Stomach (tissue), 19 donors: ENCODE measurements at places on chromosomes 13 and 19. TPM values are rescaled to one million over a fixed set of nuclear protein-coding genes. Genes with fewer than 3 reads are reported as not detected.

B3GNT3 gene
- total RNA-seq = 117 TPM

PLVAP gene
- total RNA-seq = 25.0 TPM

- H3K4me1 ChIP-seq = no peaks in the 10 kb centered on the region
- no peaks in the 10 kb centered on the region for H3K27me3 ChIP-seq
- peaks cover 47% of the 10 kb centered on the region for H3K36me3 ChIP-seq
- H3K4me3 ChIP-seq = no peak overlapping the region
- DNase-seq = no peak
- no peak overlapping the region for H3K27ac ChIP-seq
Measured at GRCh38 chr19:32615569-32615968, 34.6 kb downstream of the PDCD5 start.

- peak overlapping the region; percentile 68 for H3K27ac ChIP-seq
- no peaks in the 10 kb centered on the region for H3K36me3 ChIP-seq
- no peak overlapping the region for H3K4me3 ChIP-seq
- no peaks in the 10 kb centered on the region for H3K27me3 ChIP-seq
- DNase-seq = no peak
Measured at GRCh38 chr13:75725736-75726135, 89.6 kb downstream of the LMO7 start.

SRRM5 gene
- total RNA-seq = not detected

SLC5A5 gene
- 116 TPM for total RNA-seq

CILP2 gene
- total RNA-seq = not detected

- H3K27me3 ChIP-seq = no peaks in the 10 kb centered on the region
- peaks cover 35% of the 10 kb centered on the region for H3K36me3 ChIP-seq
- peak overlapping the region; percentile 89 for H3K4me3 ChIP-seq
- peaks cover 44% of the 10 kb centered on the region for H3K4me1 ChIP-seq
- DNase-seq = peak; percentile 62
- peak overlapping the region; percentile 84 for H3K27ac ChIP-seq
Measured at GRCh38 chr19:35545855-35546381, 492 bp downstream of the TMEM147 start.

- peak within 1 kb of the TSS; percentile 90 for H3K27ac ChIP-seq
- peak within 1 kb of the TSS; percentile 83 for H3K4me3 ChIP-seq
- peaks cover 50% of the 10 kb centered on the region for H3K4me1 ChIP-seq
- DNase-seq = peak; percentile 84
- no peaks in the 10 kb centered on the region for H3K27me3 ChIP-seq
Measured at GRCh38 chr19:36115453-36116343, at the start of gene TBCB. Gene TBCB, plus strand, starts transcription at chr19:36115468. Its CDS starts 93 bp downstream, at chr19:36115561.

ZNF563 gene
- 0.58 TPM for total RNA-seq

- H3K4me3 ChIP-seq = no peak overlapping the region
- H3K4me1 ChIP-seq = no peaks in the 10 kb centered on the region
- peak; percentile 40 for DNase-seq
Measured at GRCh38 chr13:26037302-26037701, 14.5 kb downstream of the SHISA2 start.

GRCh38 chr13:26721251-26722121 lies 39.1 kb downstream of the GPR12 start:
- DNase-seq = peak; percentile 30
- no peaks in the 10 kb centered on the region for H3K4me1 ChIP-seq
- H3K27ac ChIP-seq = no peak overlapping the region
- H3K27me3 ChIP-seq = peaks cover 9% of the 10 kb centered on the region
- no peak overlapping the region for H3K4me3 ChIP-seq
- H3K36me3 ChIP-seq = no peaks in the 10 kb centered on the region

SMG9 gene
- total RNA-seq = 59.4 TPM

ZNF208 gene
- total RNA-seq = 22.9 TPM

GRCh38 chr19:14476673-14477401 lies 1.7 kb upstream of the PTGER1 start:
- H3K4me3 ChIP-seq = no peak overlapping the region
- peak overlapping the region; percentile 82 for H3K27ac ChIP-seq
- H3K27me3 ChIP-seq = peaks cover 47% of the 10 kb centered on the region
- peaks cover 67% of the 10 kb centered on the region for H3K4me1 ChIP-seq
- peak; percentile 85 for DNase-seq

KLK4 gene
- not detected for total RNA-seq

DNA sequence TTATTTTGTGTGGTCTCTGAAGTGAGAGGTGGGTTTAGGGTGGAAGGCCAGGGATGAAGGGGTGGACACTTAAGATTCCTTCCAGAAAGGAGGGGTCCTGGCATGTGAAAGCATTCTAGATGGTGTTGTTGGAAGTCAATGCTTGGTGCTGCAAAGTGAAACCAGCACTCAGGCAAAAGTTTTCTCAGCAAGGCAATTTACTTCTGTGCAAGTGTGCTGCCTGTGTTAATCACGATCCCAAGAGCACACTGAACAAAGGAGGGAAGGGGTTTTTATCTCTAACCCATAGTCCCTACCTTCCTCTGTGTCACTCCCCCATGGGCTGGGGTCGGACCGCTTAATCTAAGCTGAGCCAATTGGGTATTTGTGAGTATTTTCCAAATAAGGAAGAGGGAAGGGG lies 1.3 kb downstream of the ZNF134 start:
- peaks cover 4% of the 10 kb centered on the region for H3K4me1 ChIP-seq
- H3K27me3 ChIP-seq = no peaks in the 10 kb centered on the region
- peaks cover 54% of the 10 kb centered on the region for H3K36me3 ChIP-seq
- H3K4me3 ChIP-seq = peak overlapping the region; percentile 95

GRCh38 chr13:25248071-25248470 lies 39.2 kb downstream of the MTMR6 start:
- peaks cover 55% of the 10 kb centered on the region for H3K36me3 ChIP-seq
- DNase-seq = no peak
- H3K4me3 ChIP-seq = no peak overlapping the region
- no peak overlapping the region for H3K27ac ChIP-seq

GRCh38 chr13:90321281-90321931 lies 1026.1 kb upstream of the MIR17HG start:
- no peaks in the 10 kb centered on the region for H3K36me3 ChIP-seq
- H3K27ac ChIP-seq = no peak overlapping the region
- H3K4me3 ChIP-seq = no peak overlapping the region
- H3K4me1 ChIP-seq = no peaks in the 10 kb centered on the region
- no peak for DNase-seq

ZNF793 gene
- 3.8 TPM for total RNA-seq

- H3K27me3 ChIP-seq = no peaks in the 10 kb centered on the region
- peaks cover 12% of the 10 kb centered on the region for H3K4me1 ChIP-seq
- no peak overlapping the region for H3K27ac ChIP-seq
Measured at GRCh38 chr13:114259374-114259773, 22.0 kb upstream of the UPF3A start.

GRCh38 chr19:34732612-34733211 lies 1.3 kb upstream of the ZNF181 start:
- no peaks in the 10 kb centered on the region for H3K27me3 ChIP-seq
- H3K4me1 ChIP-seq = peaks cover 23% of the 10 kb centered on the region

TRAPPC5 gene
- 15.1 TPM for total RNA-seq

DNA sequence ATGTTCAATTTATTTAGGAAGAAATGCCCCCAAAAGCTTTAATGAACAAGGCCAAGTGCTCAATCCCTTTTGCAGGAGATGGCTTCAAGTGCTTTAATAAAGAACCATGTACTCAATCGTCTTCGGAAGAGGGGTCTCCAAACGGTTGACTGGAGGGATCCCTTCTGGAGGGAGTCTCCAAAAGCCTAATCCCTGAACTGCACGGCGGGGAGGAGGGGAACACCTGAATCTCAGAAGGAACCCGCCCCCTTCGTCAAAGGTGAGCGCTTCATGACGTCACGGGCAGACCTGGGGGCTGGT lies 505 bp downstream of the PAF1 start:
- peaks cover 39% of the 10 kb centered on the region for H3K4me1 ChIP-seq
- H3K36me3 ChIP-seq = peaks cover 65% of the 10 kb centered on the region
- no peaks in the 10 kb centered on the region for H3K27me3 ChIP-seq
- no peak for DNase-seq
- peak overlapping the region; percentile 100 for H3K27ac ChIP-seq

- H3K36me3 ChIP-seq = no peaks in the 10 kb centered on the region
- no peak overlapping the region for H3K27ac ChIP-seq
- no peaks in the 10 kb centered on the region for H3K27me3 ChIP-seq
- H3K4me1 ChIP-seq = no peaks in the 10 kb centered on the region
- no peak for DNase-seq
- H3K4me3 ChIP-seq = no peak overlapping the region
Measured at GRCh38 chr13:102567857-102568256, 28.9 kb upstream of the TPP2 start.

GRCh38 chr19:1318678-1319471 lies 33.2 kb downstream of the EFNA2 start:
- H3K27me3 ChIP-seq = peaks cover 97% of the 10 kb centered on the region
- DNase-seq = no peak
- no peak overlapping the region for H3K4me3 ChIP-seq
- no peaks in the 10 kb centered on the region for H3K36me3 ChIP-seq
- H3K27ac ChIP-seq = no peak overlapping the region

HSPB6 gene
- total RNA-seq = 209 TPM

DNA sequence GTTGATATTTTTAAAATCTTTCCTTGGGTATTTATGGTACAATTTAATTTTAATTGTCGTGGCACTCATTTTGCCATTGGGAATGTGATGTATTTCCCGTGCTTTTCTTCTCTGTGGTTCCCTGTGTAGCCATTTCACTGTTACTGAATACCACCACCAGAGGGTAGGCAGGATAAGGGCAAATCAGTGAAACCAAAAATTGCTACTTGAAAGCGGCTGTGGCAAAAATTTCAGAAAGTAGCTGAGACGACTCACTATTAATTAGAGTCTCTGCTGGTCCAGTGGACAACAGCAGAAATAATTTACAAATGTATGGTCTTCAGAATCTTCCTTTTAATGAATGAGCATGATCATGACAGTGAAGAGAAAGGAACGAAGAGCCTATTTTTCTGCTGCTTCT lies 34.4 kb upstream of the MIR17HG start:
- H3K36me3 ChIP-seq = no peaks in the 10 kb centered on the region
- peaks cover 20% of the 10 kb centered on the region for H3K27me3 ChIP-seq
- H3K4me1 ChIP-seq = no peaks in the 10 kb centered on the region
